Mammary epithelial cell (primary cell): ENCODE measurements at places on chromosomes 5 and 9. TPM values are rescaled to one million over a fixed set of nuclear protein-coding genes. Genes with fewer than 3 reads are reported as not detected.

FAM81B gene
- total RNA-seq = not detected in 2 replicates

AMACR gene
- total RNA-seq = 7.1 and 14.2 TPM in 2 replicates

GARIN3 gene
- total RNA-seq = not detected

MEF2C gene
- total RNA-seq = not detected in 2 replicates

ZNF608 gene
- total RNA-seq = 6.9 and 7.0 TPM in 2 replicates

PHF24 gene
- total RNA-seq = under 0.01 TPM

NR2F1 gene
- 3.3 TPM for total RNA-seq

C5orf52 gene
- total RNA-seq = not detected

EIF4EBP3 gene
- 1.8 TPM for total RNA-seq

RFK gene
- 32.3 TPM for total RNA-seq
